ENCODE measurements at places on chromosomes 5 and 9. TPM values are rescaled to one million over a fixed set of nuclear protein-coding genes. Genes with fewer than 3 reads are reported as not detected.

HMHB1 gene
- 0.89 TPM for total RNA-seq

TMEM245 gene
- 37.2 TPM for total RNA-seq

IFNB1 gene
- not detected for total RNA-seq

MCIDAS gene
- total RNA-seq: not detected

DNAI1 gene
- total RNA-seq: 0.20 TPM

MRPL41 gene
- 22.2 TPM for total RNA-seq

N4BP3 gene
- 4.6 TPM for total RNA-seq

GABRB2 gene
- total RNA-seq: 0.49 TPM

SLC36A2 gene
- 0.20 TPM for total RNA-seq

TSSK1B gene
- 0.10 TPM for total RNA-seq

C9orf153 gene
- total RNA-seq: 0.79 TPM

BTNL3 gene
- total RNA-seq: not detected

FOXD4 gene
- total RNA-seq: 0.10 TPM

OLFML2A gene
- total RNA-seq: 49.1 TPM

TNFAIP8 gene
- 47.7 TPM for total RNA-seq

BOD1 gene
- total RNA-seq: 47.4 TPM

SPATA31A1 gene
- not detected for total RNA-seq

PCDHB2 gene
- total RNA-seq: 3.1 TPM

TRPM3 gene
- total RNA-seq: 2.3 TPM

PROB1 gene
- total RNA-seq: 1.7 TPM
